SK-N-DZ (cell line): ENCODE measurements at places on chromosomes 13 and 19.

DNA sequence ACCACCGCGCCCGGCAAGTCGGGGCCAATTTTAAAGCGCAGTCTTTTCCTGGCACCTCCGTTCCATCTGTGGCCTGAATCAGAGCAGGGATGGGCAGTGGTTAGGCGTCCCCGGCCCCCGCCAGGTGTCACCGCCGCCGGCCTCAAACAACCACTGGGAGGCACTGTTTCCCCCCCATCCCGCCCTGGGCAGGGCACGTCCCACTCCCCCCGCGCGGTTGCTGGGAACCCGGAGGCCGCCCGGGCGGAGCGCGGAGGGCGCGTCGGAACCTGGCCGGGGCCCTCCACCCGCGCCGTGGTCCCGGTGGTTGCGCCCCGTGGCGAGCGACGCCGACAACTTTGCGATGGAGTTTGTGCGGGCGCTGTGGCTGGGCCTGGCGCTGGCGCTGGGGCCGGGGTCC is at the start of gene GRIN3B:
Gene GRIN3B (plus strand): TSS at position 325 of the 400 bp plus-strand sequence. CDS start 19 bp downstream, at position 344.
- DNase-seq: no peak

DNA sequence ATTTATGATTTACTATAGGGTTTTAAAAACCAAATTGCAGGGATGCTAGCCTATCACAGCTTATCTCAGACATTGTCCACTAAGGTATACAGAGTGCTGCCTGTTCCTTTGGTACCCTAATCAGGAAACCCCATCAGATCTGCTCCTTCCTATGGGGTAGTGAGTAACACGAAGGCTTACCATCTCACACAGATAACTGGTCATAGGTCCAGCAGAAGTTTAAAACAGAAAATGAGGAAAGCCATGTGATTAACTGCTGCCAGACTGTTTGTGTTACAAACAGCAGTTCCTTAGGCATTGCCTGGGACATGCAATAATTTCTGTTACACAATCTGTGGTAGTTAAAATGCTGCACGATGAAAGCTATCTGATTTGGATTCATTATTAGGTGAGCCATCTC is 53.5 kb upstream of the ALOX5AP start:
- no peak for DNase-seq

- no peak for DNase-seq
Measured at GRCh38 chr19:55384131-55384919, at the start of gene TMEM238. TMEM238 (minus strand) TSS chr19:55384292; CDS start chr19:55384259, 33 bp downstream.

GRCh38 chr13:113862191-113862930 is 1.5 kb downstream of the GAS6 start:
- DNase-seq: no peak

- no peak for DNase-seq
Measured at GRCh38 chr19:46813839-46814358, 25.5 kb upstream of the SLC1A5 start.

- DNase-seq: no peak
Measured at GRCh38 chr13:104314926-104315535, 1248.8 kb upstream of the SLC10A2 start.

DNA sequence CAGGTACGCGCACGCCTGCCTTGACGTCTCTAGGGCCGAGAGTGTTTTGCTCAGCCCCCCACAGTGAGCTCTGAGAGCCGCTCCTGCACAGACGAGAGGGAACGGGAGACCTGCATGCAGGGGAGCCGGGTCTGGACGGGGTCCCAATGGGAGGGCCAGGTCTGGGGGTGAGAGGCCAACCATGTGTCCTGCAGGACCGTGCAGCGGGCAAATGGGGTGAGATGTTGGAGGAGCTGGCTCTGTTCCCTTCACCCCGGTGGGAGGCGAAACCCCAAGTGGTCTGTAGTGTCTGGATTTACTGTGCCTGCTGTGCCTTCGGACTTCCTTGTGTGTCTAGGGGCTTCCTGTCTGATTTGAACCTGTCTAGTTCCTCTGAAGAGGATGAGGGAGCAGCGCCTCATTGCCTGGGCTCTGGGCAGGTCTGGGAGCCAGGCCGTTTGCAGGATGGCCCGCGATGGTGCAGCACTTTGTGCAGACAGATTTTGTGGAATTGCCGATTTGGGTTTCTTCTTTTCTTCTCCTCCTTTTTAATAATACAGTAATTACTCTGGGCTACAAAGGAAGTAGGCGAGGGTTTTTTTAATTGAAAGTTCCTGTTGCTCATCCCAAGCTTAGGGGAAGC is 2.1 kb downstream of the CSNK1G2 start:
- DNase-seq: no peak

GRCh38 chr19:46254776-46255175 is 25.2 kb downstream of the IGFL1 start:
- DNase-seq: no peak

GRCh38 chr13:24012648-24013047 is 115.3 kb upstream of the C1QTNF9B start:
- DNase-seq: no peak

GRCh38 chr19:49058562-49058961 is 1.0 kb upstream of the CGB7 start:
- no peak for DNase-seq

- no peak for DNase-seq
Measured at GRCh38 chr13:27860743-27861142, 59.1 kb upstream of the PDX1 start.

- no peak for DNase-seq
Measured at GRCh38 chr19:34454091-34454490, 25.9 kb downstream of the UBA2 start.

GRCh38 chr13:46686171-46686570 is 110.8 kb downstream of the ESD start:
- no peak for DNase-seq

DNA sequence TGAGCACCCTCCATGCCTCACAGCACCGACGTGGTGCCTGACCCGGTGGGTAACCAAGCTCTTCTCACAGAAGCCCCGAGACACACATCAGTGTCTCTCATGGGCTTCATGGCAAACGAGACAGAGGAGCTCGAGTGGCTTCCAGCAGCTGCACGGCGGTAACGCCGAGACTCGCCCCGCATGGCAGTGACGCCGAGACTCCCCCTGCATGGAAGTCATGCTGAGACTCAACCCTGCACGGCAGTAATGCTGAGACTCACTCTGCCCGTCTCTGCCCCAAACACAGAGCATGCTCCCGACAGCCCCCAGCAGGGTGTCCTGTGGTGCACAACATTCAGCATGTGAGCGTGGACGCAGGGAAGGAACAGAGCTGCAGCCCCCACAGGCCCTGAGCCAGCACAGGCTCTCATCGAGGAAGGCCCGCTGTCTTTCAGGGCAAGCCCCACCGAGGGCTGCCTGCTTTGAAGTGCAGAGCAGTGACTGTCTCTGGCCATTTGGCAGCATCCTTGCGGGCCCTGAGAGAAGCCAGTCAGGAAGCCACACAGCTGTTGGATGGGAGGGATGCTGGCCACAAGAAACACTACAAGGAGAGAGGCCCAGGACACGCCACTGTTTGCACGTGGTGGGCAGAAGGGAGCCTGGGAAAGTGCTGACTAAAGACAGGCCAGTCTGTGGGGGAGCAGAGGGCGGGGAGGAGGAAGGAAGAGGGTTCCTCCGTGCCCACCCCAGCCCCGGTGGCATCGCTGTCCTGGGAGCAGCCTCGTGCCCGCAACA is 9.5 kb downstream of the GAS6 start:
- DNase-seq: no peak

- no peak for DNase-seq
Measured at GRCh38 chr19:49468746-49469447, 5.1 kb upstream of the FLT3LG start.

DNA sequence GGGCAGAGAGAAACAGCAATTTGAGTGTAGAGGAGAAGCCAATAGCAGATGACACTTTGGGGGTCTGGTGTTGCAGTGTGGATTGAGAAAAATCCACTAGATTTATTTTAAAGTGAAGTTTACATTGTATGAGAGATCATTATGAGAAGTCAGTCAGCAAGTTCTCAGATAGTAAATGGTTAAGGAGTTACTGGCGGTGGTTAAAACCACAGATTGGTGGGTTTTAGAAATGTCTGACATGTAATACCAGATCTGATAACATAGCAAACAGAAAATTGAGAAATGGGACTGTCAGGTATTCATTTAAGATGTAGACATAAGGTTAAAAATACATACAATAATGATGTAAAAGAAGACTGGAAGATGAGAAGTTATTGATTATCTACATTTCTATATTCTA is 7.2 kb downstream of the ABHD13 start:
- DNase-seq: no peak

GRCh38 chr19:39641773-39642172 is 13.9 kb upstream of the LGALS16 start:
- DNase-seq: no peak

- no peak for DNase-seq
Measured at GRCh38 chr19:18396471-18397241, 766 bp downstream of the LRRC25 start.

- no peak for DNase-seq
Measured at GRCh38 chr19:6210091-6210490, 69.7 kb downstream of the MLLT1 start.

GRCh38 chr19:41111750-41112295 is 2.4 kb upstream of the CYP2F1 start:
- DNase-seq: no peak

DNA sequence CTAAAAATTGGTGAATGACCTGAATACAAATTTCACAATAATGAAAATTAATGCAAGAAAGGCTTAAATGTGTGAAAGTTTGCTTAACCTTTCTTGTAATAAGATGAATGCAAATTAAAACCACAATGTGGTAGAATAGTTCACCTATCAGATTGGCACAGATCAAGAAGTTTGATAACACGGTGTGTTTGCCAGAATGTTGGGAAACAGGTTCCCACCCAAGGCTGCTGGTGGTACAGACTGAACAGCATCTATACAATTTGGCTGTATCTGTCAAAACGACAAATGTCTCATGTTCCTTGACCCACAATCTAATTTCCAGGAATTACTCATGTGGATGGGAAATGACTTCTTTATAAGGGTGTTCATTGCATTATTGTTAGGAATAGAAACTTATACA is 8.6 kb upstream of the IRS2 start:
- DNase-seq: no peak

DNA sequence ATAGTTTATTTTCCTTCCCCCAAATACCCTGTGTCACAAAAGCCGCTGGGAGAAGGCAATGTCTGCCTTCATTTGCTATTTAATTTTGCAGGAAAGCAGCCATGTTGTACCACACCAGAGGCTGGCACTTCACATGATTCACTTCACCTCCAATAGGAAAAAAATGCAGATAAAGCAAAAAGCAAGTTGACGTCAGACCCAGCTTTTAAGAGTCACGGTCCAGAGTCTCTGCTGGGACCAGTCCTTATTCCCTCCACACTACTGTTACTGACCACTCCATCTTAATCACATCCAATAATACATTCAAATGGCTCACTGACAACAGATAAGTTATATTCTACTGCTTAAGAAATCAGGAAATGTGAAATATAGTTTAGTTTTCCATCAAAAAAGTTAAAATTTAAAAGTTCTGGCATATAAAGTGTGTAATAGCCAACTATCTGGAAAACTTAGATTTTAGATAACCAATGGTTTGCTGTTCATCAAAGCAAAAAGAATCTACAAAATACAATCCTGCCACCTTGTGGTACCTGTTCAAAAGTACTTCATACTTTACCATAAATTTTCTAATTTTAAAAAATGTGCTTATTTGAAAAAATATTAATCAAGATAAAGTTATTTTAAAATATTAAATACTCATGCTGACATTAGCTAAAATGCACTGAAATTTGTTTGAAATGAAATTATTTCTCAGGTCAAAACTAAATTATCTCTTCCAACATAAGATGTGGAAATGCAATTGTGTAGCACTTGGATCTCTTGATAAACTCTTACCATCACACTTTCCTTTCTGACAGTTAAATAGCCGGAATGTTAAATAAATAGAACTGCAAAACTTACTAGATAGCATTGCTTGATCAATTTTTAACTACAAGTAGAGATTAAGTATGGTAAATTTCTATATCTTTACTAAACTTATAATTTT is 97.3 kb downstream of the SERP2 start:
- peak; percentile 42 for DNase-seq

GRCh38 chr13:40376867-40377535 is 289.4 kb downstream of the FOXO1 start:
- no peak for DNase-seq

DNA sequence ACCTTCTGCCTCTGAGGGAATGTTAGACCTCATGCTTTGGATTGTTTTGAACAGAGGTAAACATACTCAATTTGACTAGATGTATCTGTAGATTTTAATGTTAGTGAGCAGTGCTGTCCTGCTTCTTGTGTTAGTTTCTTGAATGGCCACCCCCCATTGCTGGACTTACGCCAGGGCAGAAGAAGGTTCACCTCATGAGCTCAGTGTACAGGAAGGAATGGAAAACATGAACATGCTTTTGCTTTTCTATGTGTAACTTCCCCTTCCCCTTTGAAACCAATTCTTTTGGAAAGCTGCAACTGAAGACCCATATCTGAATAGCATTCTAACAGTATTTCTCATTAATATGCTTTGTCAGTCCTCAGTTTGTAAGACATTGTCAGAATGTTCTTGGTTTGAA is 32.3 kb downstream of the WASF3 start:
- no peak for DNase-seq

DNA sequence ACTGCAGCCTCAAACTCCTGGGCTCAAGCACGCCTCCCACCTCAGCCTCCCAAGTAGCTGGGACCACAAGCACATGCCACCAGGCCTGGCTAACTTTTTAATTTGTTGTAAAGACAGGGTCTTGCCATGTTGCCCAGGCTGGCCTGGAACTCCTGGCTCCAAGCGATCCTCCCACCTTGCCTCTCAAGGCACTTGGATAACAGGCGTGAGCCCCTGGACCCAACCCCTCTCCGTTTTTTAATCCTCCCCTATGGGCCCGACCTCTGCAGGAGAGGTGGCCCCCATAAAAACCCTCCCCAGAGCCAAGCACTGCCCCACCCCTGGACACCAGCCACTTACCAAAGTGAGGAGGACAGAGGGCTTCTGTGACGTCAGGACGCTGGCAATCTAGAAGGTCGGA is 28.6 kb downstream of the PEPD start:
- no peak for DNase-seq

DNA sequence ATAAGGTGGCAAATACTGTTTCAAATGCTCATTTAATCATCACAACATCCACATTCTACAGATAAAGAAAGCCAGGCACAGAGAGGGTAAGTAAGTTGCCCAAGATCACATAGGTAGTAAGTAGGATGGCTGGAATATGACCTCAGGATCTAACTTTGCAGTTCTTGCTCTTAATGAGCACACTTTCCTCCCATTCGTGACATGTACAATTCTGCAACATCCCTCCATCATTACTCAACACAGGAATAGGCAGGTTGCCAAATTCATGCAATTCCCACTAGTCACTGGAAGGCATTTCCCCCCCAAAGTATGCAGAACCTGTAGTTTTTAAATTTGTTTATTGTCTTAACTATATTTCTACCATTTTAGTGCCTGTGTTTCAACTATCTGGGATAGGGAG is 109.2 kb downstream of the OLFM4 start:
- no peak for DNase-seq

GRCh38 chr13:59358014-59358413 is 805.7 kb downstream of the DIAPH3 start:
- DNase-seq: no peak
